Stimulated activated CD4-positive, alpha-beta T cell treated with anti-CD3 and anti-CD28 coated beads, Interleukin-15, amount 100 ng/mL, for 1 hour (primary cell): ENCODE measurements at places on chromosomes 6 and 20.

- no peak for DNase-seq
Measured at GRCh38 chr6:130034378-130035146, 16.2 kb downstream of the L3MBTL3 start.

- no peak for DNase-seq
Measured at GRCh38 chr6:55994531-55994930, 119.1 kb upstream of the BMP5 start.

DNA sequence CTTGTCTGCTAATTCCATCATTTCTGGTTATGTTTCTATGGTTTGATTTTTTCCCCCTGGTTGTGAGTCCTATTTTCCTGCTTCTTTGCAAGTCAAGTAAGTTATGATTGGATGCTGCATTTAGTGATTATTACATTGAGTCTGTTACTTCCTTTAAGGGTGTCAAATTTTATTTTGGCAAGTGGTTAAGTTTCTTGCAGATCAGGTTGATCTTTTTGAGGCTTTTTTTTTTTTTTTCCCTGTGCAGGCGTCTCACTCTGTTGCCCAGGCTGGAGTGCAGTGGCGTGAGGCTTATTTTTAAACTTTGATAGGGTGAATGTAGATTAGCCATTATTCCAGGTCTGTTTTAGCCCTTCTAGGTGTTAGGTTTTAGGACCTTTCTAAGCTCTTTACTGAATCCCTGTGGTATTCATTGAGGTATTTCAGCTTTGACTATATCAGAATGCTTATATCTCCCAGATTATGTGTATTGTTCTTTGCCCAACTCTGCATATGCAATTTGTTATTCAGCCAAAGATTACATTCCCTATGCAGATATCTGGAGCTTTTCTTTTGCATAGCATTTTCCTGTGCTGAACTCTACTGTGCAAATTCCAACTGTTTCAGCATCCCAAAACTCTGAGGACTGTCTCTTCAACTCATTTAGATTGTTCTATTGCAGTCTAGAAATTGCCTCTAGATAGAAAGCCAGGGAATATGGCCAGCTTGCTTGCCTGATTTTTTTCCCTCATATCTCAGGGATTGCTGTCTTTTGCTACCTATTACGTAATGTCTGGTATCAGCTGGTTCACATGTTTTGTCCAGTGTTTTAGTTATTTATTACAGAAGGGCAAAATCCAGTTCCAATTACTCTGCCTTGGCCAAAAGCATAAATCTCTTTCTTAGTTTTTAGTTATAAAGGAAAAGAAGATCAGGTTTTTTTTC lies 113.3 kb downstream of the AFG1L start:
- no peak for DNase-seq

- DNase-seq = no peak
Measured at GRCh38 chr6:114055349-114055748, 84.4 kb upstream of the HDAC2 start.

DNA sequence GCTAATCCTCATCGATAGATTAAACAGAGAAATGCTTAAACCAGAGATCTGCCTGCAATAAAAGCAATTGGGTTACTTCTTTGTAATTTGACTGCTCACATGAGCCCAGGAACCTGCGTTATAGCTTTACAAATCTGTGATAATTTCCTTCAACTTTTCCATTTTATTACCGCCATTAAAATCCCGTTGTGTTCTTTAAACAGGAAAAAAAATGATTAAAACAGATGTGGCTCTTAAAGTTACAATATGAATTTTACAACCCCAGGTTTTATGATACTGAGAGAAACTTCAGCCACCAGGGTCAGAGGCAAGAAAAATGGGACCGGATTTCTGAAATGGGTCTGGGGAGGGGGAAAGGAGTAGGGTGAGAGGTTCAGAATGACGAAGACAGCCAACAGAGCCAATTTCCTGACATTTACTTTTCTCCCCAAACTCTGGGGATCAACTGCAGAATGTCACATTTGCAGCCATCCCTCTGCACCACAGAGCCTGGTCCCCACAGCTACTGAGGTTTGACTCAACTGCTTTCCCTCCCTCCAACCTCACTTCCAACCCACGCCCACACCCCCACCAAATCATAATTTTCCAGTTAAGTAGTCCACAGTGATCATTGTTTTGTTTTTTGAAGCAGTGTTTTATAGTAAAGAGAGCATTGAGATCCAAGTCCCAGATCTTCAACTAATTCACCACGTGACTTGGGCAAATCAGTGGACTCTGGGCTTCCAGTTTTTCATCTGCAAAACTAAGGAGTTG lies 77.6 kb upstream of the EYA2 start:
- no peak for DNase-seq

- DNase-seq = no peak
Measured at GRCh38 chr6:40066372-40066771, 132.1 kb upstream of the MOCS1 start.

DNA sequence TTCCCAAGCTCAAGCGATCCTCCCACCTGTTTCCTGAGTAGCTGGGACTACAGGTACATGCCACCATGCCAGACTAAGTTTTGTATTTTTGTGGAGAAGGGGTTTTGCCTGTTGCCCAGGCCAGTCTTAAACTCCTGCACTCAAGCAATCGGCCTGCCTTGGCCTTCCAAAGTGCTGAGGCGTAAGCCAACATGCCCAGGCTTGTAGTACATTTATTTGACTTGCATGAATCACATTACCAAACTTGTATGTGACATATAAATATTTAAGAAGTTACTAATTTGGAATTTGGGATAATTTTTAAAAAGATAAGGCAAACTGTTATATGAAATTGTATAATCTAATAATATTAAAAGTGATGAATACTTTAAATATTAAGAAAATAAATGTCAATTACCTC lies 157.6 kb downstream of the MCHR2 start:
- DNase-seq = no peak

DNA sequence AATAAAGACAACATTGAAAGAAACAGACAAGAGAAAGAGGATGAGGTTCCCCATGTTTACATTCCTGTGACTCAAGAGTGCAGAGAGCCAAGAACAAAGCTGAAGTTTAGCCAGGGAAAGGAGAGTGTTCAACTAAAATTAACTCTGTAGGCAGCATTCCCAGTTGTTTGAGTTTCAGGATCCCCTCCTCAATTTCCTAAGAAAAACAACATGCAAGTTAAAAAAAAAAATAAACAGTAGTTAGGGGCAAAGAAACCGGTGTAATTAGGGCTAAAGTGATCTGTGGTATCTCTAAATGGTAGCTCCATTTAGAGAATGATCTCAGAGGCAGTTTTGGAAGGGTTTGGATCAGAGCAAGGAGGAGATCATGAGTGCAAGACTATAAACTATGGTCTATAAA lies 30.9 kb upstream of the RAB23 start:
- DNase-seq = no peak

GRCh38 chr20:38144598-38144973 lies 20.5 kb downstream of the TGM2 start:
- no peak for DNase-seq
